ENCODE measurements at places on chromosomes 4 and X.

DNA sequence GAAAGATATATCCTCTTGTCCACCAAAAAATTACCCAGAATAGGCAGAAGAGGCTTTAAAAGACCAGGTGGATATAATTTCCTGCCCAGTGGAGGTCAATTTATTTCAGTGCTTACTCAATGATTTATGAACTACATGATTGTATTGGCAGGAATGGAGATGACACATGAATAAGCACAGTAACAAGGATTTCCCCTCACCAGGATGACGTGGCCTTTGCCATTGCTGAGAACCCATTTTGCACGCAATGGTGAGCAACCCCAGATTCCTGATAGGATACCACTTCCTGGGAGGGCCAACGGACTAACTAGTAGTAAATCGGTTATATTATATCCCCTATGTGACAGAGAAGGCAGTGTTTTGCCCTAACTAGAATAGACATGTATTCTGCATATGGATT lies 11.6 kb upstream of the TTC29 start:
- no peak for DNase-seq

DNA sequence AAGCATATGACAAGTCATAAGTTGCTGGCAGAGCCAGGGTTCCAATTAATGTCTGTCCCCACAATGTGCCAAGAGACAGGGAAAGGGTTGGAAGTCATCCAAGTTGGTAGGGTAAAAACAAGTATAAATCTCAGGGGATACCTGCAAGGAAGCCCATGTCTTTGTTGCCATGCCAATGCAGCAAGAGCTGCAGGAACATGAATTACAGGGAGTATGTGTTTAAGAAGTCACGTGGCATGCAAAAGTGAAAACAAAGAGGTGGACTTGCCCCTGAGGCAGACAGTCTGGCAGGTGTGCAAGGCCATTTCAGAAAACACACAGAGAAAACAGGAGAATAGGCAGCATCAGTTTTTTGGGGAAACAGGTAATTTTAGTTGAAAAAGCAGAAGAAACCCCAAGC lies 29.4 kb downstream of the C4orf51 start:
- DNase-seq = no peak

GRCh38 chr4:56467284-56468096 lies at the start of gene SRP72:
TSS of gene SRP72 (plus strand) at chr4:56467617. CDS start at chr4:56467636, 19 bp downstream.
- peak; percentile 95 for DNase-seq

DNA sequence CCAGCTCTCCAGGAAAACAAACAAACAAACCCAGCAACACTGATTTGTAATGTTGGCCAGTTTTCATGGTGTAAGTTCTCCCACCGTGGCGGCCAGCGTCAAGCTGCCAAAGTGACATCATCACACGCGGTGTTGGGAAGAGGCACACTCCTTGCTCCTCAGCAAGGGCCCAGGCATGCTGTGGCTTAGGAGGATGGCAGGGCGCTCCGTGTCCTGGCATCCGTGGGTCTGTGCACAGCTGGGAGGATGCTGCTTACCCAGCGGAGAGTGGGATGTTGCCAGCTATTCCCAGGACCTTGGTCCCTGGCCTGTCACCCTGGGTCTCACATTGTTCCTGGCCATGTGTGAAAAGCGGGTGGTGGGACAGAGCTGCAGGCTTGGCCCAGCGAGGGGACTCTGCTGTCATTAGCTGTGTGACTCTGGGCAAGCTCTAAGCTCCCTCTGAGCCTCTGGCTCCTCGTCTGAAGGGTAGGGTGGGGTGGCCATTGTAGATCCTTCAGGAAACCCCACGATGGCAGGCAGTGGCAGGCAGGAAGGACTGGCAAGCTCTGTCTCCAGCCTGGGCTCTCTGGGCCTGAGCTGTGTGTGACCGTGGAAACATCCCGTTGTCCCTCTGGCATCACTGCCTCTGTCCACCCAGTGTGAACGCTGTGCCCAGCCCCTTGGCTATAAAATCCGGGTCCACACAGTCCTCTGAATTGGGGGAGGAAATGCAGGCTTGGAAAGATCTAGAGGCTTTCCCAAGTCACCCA lies 10.8 kb downstream of the PSAPL1 start:
- no peak for DNase-seq

DNA sequence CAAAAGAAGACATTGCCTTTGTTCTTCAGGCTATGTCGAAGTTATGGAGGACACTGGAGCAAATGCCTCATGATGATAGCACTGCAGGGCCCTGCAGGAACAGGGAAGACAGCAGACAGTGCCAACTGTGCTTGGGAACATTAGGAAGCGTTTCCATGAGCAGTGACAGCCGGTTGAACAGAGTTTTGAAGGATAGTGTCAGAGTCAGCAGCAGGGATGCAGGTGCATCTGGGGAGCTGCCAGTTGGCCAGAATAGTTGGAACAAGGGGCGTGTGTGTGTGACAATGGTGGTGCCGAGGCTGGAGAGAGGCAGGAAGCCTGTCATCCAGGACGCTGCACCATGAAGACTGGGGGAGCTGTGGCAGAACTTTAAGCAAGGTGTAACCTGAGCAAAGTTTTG lies 88.6 kb downstream of the SHROOM3 start:
- no peak for DNase-seq

DNA sequence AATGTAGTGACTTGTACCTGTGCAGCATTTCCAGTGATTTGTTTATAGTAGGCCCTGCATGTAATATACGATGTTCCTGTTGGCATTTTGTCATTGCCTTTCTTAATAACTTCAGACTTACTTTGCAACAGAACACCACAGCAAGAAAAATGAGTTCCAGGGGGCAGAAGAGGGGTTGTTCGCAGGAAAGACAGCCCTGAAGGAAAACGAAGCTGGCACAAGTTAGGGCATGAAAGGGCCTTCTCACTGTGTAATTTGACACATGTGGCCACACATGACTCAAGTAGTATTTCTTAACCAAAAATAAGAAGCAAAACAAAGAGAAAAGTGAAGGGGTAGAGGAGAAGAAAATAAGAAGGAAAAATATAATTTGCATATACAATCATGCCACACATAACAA lies 265.8 kb upstream of the SMIM31 start:
- no peak for DNase-seq

GRCh38 chrX:41779941-41780340 lies 56.0 kb downstream of the GPR82 start:
- DNase-seq = no peak

DNA sequence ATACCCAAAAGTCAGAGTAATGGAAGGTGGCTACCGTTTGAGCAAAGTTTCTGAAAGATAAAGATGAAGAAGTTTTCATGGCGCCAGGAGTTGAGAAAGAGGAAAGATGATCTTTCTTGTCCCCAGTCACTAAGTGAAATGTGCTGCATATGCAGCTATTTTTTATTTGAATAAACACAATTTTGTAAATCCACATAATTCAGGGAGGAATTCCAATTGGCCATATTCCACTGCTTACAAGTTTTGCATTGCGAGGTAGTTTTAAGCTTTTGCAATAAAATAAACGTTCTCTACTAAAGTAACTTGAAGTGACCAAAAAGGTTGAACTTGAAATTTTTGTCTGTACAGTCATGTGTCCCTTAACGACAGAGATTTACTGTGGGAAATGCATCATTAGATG lies 139.3 kb upstream of the VCX2 start:
- DNase-seq = no peak

GRCh38 chr4:53196882-53197771 lies 168.7 kb downstream of the SCFD2 start:
- DNase-seq = peak; percentile 74

DNA sequence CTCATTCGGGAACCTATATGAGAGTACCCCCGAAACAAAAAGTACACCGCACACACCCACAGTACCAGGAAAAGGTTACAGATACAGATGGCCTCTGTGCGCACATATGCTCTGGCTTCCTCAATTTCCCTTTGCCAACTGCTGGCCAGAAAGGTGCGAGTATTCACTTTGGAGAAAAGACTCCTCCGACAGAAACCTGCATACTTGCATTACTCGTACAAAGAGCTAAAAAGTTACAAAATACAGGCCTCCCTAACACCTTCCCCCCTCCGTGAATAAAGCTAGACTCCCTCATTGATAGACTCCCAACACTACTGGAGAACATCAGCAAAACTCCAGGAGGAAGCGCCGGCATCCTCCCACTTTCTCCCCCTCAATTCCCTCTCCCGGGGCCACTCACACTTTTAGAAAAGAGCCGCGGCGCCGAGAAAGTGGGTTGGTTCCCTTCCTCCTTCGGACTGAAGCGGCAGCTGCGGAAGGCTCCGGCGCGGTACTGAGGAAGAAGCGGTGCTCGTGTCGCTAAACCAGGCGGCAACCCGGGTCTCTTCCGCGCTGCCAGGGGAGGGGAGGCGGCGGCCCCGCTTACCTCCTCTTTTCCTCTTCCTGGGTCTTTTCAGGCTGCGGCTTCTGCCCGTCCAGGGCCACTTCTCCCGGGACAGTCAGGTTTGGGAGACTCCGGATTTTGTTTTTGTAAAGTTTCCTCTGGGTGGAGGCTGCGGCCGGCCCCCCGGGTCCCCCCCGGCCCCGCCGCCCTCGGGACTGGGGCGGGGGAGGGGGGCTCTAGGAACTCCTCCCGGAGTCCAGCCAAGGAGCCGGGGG lies 1.1 kb downstream of the FBXW7 start:
- DNase-seq = peak; percentile 50

DNA sequence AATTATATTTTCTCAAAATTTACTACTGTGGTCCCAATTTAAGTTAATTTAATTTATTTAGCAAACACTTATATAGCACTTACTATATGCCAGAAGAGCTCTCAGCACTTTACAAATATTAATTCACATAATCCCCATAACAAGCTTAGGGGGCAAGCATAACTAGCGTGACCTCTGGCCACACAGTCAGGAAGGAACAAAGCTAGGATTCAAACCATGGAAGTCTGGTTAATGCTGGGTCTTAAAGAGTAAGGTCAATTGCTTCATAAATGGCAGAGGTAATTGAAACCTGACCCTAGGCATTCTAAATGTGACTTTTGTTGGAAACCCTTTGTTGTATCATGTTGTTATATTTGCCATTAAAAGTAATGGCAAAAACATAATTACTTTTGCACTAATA lies 279.5 kb upstream of the EMCN start:
- no peak for DNase-seq

- no peak for DNase-seq
Measured at GRCh38 chrX:134172588-134173259, 64.3 kb upstream of the CCDC160 start.

DNA sequence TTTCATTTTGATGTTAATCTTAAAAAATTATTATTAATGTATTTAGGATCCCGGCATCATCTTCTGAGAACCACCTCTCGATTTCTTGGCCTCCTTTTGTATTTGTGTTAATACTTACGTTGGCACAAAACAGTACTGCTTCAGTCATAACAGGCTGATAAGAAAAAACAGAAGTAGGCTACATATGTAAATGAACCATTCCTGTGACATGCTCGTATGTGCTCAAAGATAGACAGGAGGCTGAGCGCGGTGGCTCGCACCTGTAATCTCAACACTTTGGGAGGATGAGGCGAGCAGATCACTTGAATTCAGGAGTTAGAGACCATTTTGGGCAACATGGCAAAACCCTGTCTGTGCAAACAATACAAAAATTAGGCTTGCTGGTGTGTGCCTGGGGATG lies 109.4 kb upstream of the H2AZ1 start:
- no peak for DNase-seq

GRCh38 chrX:38616904-38617303 lies 55.6 kb downstream of the TSPAN7 start:
- no peak for DNase-seq

- DNase-seq = no peak
Measured at GRCh38 chr4:77176640-77177039, 19.6 kb downstream of the CCNG2 start.

- DNase-seq = no peak
Measured at GRCh38 chr4:84547211-84547610, 35.7 kb upstream of the CDS1 start.

DNA sequence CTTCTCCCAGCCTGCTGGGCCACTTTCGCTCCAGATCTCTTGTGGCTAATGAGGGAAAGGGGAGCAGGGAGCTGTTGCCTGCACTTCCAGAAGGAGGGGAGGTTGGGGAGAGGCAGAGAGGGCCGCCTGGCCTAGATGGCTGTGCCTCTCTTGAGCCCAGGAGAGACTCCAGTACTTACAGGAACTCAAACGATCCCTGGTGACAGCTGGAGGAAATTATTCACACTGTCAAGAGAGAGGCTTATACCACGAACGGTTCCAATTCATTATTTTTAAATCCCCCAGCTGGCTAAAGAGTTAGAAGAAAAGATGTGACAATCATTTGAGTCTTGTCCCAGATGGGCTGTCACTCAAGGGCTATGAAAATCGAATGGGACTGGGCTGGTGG lies 96.1 kb downstream of the PHKA2 start:
- no peak for DNase-seq

DNA sequence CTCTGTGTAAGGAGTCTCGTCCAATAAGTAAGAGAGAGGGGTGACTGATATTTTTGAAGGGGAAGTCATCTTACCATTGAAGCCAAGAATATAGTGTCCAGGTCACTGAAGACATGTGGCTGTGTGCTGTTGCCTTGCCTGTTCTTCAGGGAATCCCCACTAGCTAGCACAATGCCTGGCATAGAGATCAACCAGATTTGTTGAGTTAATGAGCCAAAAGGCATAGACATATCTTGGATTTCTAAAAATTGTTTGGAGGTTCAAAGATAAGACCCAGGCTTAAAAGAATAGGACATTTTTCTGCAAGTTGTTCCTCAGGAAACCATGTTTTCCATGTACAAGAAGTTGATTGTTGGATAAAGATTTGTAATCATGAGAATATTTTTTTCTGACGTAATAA lies 119.3 kb upstream of the DKK2 start:
- no peak for DNase-seq

GRCh38 chr4:129144755-129145206 lies 48.8 kb downstream of the C4orf33 start:
- DNase-seq = no peak

DNA sequence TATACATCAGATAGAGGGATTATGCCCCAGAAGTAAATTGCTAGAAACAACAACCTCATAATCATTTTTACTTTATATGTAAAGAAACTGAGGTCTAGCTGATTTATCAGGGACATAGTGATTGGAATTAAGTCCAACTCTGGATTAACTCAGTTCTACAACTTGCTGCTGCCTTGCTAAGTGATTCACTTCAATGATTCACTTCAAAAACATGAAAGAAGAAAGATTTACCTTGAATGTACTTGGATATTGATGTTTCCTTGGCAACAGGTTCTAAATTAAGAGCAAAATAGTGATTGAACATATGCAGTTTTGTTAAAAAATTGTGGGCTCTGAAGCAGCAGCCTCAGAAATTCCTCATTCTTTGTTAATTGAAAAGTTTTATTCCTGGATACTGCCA lies 99.8 kb upstream of the H2AZ1 start:
- no peak for DNase-seq

DNA sequence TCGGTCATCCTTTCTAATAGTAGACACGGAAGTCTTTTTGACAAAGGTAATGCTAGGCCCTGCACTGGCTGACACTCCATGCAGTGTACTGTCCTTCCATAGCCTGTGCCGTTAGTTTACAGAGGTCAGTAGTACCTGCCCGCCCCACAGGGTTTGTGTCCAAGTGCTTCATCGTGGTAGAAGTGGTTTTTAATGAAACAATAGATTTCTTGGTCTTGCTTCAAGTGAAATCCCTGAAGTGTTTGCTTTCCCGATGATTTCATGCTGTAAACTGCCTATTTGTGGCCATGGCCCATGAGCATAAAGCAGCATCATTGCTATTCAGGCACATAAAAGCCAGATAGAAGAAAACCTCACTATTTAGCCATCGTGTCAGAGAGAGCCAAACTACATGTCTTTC lies 139.3 kb downstream of the GPR143 start:
- no peak for DNase-seq

Measured in natural killer cell (primary cell).